ENCODE measurements at places on chromosomes 11 and 22. TPM values are rescaled to one million over a fixed set of nuclear protein-coding genes. Genes with fewer than 3 reads are reported as not detected.

The CENPM gene
- total RNA-seq: 1.1 TPM

The LRRC10B gene
- total RNA-seq: 0.27 TPM

The MIAT gene
- 0.72 TPM for total RNA-seq

The NXPE4 gene
- total RNA-seq: not detected

The RPS25 gene
- 796 TPM for total RNA-seq

The MS4A15 gene
- not detected for total RNA-seq

The DEFB131B gene
- not detected for total RNA-seq

The MCAM gene
- total RNA-seq: 52.1 TPM

The SPDYC gene
- not detected for total RNA-seq

The KRTAP5-11 gene
- total RNA-seq: not detected

The PCF11 gene
- 47.7 TPM for total RNA-seq

The CCDC73 gene
- total RNA-seq: not detected

The SLC17A6 gene
- not detected for total RNA-seq

The STARD10 gene
- total RNA-seq: 21.4 TPM

The TPBGL gene
- not detected for total RNA-seq

The SHISAL1 gene
- total RNA-seq: 11.4 TPM

The CTSW gene
- not detected for total RNA-seq

The NLRP10 gene
- 1.7 TPM for total RNA-seq

The GSTT2B gene
- total RNA-seq: 4.9 TPM

The APOL1 gene
- total RNA-seq: 29.4 TPM

The ART1 gene
- total RNA-seq: not detected

The ANKK1 gene
- total RNA-seq: not detected

The BTBD18 gene
- total RNA-seq: not detected

The KDM4E gene
- not detected for total RNA-seq

The MS4A6E gene
- not detected for total RNA-seq

The PDXP gene
- 3.4 TPM for total RNA-seq

The ARHGAP42 gene
- total RNA-seq: 12.6 TPM

The RIBC2 gene
- 5.7 TPM for total RNA-seq

The NCF4 gene
- total RNA-seq: not detected

The PRR33 gene
- total RNA-seq: not detected

The GRAMD1B gene
- total RNA-seq: 3.1 TPM

The ACCS gene
- total RNA-seq: 39.4 TPM

The CNGA4 gene
- not detected for total RNA-seq

The OPCML gene
- total RNA-seq: 0.82 TPM

The ADM2 gene
- total RNA-seq: 8.0 TPM

The MPZL3 gene
- total RNA-seq: 0.41 TPM

The TBX10 gene
- not detected for total RNA-seq

The PPP1R14B gene
- total RNA-seq: 42.1 TPM

Measured in fibroblast of the aortic adventitia (primary cell).